OCI-LY7 (cell line): ENCODE measurements at places on chromosomes 2 and 18. TPM values are rescaled to one million over a fixed set of nuclear protein-coding genes. Genes with fewer than 3 reads are reported as not detected.

C1GALT1C1L gene
- not detected in 2 replicates for total RNA-seq

EN1 gene
- total RNA-seq = not detected in 2 replicates

RNASEH1 gene
- 41.9 and 48.2 TPM in 2 replicates for total RNA-seq

GALNT3 gene
- total RNA-seq = 2.6 and 3.6 TPM in 2 replicates

ADD2 gene
- total RNA-seq = not detected in 2 replicates

ZAP70 gene
- total RNA-seq = 39.8 and 40.8 TPM in 2 replicates
